ENCODE measurements at places on chromosomes 4 and X.
A peak's percentile ranks its signal among the peaks of the same experiment; 100 is the strongest.

GRCh38 chr4:71866212-71866885 is 82.5 kb upstream of the GC start:
- DNase-seq: no peak

DNA sequence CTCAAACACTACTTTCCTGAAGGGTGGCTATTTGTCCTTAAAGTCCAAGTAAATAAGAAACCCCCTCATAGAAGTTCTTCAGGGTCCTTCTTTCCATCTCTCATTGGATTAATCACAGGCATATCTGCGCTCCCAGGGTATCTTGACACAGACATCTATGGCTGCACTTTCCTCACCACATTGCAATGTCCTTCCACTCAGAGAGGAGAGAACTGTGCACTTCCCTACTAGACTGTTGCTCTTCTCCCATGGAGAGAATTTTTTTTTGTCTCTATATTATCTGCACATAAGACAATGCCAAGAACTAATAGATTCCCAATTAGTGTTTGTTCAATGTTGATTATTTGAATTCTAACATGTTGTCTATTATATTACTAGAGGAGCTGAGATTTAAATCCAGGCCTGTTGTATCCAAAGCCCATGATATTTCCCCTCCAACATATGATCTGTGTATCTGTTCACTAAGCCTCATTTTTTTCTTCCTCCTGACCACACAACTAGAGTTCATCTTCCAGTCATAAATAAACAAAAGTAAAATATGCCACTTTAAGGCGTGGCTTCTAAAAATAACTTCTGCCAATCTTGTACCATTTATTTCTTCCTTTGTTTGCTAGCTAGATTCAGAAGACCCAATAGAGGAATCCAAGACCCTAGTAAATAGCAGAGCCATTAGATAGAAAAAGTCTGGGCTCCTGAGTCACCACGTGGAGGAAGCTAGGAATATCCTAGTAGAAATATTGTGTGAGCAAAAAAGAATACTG is 61.5 kb upstream of the FAM241A start:
- no peak for DNase-seq

- DNase-seq: no peak
Observed at GRCh38 chr4:141410839-141411238, 190.1 kb downstream of the ZNF330 start.

- DNase-seq: no peak
Observed at GRCh38 chrX:67044029-67044653, 405.3 kb upstream of the EDA2R start.

- DNase-seq: no peak
Observed at GRCh38 chr4:77665381-77666069, 59.9 kb downstream of the CXCL13 start.

DNA sequence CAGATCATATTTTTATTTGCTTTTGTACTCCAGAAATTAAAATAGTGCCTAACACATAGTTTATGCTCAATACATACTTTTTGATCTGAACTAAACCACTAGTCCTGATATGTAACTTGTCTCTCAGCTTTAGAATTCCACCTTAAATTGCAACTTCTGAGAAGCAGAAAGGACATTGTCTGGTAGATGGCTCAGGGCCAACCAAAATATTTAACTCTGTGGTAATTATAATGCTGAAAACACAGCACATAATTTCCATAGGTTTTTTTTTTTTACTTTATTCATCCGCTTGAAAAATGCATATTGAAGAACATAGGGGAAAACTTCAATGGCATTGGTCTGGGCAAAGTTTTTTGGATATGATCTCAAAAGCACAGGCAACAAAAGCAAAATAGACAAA is 59.3 kb downstream of the AREG start:
- no peak for DNase-seq

- DNase-seq: no peak
Observed at GRCh38 chr4:100288811-100289529, 98.7 kb upstream of the DDIT4L start.

GRCh38 chr4:93878566-93878965 is 50.0 kb downstream of the ATOH1 start:
- DNase-seq: no peak

- no peak for DNase-seq
Observed at GRCh38 chr4:185734214-185734613, 77.8 kb downstream of the SORBS2 start.

DNA sequence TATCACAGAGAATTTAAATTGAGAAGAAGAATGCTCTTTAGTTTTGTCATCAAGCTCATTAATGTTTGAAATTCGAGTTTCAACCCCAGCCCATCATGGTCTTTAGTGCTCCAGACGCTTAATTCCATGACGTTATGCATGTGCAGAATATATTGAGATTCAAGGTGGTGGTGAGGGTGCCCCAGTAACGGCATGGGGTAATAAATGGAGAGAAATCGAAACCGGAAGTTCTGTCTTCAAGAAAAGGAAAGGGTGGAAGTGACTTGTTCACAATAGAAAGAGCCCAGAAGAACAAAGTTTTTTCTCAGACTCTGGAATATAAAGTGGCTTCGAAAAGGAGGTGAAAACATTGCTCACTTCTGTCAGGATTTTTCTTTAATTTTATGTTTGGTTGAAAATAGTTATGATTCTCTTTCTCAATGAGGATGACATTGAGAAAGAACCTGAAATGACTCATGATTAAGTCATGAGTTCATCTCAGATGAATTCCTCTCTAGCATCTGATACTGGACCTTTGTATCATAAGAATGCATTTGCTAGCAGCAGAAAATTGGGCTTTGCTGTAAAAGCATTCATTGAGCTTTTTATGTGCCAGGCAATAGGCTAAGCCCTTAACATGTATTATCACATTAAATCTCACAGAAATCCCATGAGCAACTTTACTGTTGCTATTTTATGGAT is 779 bp upstream of the DDX60L start:
- DNase-seq: peak; percentile 25

DNA sequence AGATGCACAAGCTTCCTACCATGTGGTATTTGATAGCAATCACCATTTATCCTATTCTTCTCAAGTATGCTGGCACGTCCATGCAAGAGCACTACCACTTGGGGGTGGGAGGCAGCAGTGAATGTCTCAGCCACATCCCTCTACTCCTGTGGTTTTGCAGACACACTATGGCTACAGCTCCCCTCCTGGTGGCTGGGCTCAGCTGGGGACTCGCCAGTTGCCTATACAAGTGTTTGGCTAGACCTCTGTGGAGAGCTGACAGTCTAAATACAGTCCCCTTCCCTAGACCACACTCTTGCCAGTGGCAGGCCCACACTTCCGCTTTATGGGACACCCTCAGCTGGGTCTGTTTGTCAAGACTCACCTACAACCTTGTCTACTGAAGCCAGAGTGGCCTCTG is 53.2 kb downstream of the ADGRA3 start:
- no peak for DNase-seq

GRCh38 chrX:51798701-51799100 is 55.5 kb downstream of the GSPT2 start:
- DNase-seq: peak; percentile 28

GRCh38 chr4:108056418-108056817 is 66.7 kb downstream of the HADH start:
- no peak for DNase-seq

All from NCI-H69 (cell line).